ENCODE measurements at places on chromosomes 2 and 18.

DNA sequence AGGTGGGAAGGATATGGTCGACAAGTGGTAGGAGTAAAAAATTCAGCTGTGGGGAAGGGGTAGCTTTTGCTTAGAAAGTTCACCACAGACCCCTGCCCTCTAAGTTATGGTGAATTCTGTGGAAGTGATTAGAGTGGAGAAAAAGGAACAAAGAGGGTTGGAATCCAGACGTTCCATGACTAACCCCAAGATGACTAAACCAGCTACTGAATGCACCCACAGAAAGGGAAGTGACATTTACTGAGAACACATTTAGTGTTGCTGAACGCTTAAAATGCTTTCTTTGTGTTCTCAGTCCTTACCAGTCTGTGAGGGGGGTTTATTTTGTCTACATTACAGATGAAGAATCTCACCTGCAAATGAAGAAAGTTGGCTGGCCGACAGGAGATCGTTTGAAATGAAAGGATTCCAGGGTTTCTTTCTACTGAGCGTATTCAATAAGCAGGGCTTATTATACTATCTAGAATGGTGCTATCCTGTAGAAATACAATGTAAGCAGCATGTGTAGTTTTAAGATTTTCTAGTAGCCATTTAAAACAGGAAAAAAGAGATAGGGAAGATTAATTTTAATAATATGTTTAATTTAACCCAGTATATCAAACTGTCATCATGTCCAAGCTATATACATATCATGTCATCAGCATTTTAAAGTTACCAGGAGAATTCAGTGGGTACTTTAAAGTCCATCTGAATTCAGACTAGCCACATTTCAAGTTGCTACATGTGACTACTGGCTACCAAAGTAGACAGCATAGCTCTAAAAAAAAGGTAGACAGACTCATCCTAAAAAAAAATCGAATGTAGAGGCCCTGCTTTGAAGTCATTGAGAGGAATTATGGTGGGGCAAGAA lies 60.1 kb downstream of the LIMS1 start:
- DNase-seq, result no peak

DNA sequence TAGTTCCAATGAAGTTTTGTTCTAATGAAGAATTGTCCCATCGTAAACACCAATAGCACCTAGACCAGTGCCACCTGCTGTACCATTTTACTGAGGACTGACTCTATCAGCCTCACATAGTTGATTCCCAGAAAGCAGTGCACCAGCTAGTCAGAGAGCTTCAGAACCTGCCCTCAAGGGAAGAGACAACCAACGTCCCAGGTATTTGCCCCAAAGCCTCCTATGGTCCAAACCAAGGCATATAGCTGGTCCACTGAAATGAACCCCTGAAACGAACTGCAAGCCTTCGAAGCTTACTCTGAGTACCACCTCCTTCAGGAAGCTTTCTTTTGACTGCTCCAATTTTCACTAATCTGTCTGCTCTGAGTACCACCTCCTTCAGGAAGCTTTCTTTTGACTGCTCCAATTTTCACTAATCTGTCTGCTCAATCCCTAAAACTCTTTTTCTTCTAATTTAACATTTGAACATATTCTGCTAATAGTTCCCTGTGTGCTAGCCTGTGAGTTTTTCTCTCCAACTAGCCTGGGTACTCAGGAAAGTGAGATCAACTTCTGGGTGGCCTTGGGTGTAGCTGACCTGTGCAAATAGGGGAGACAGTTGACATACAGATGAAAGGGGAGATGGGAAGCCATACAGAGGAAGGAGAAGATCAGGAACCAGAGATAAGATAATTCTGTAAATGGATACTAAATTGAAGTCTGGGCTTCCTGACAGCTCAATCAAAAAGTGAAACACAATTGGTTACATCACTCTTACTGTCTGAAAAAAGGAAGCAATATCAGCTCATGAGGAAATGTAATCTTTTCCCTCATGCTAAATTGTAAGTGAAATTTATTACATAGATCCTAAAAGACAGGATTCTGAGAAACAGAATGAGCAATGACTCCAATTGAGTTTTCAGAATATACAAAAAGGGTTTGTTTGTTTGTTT lies 33.5 kb upstream of the EML4 start:
- DNase-seq, result no peak

GRCh38 chr2:108270768-108271506 lies 17.8 kb upstream of the SULT1C2 start:
- DNase-seq, result no peak

- no peak for DNase-seq
Measured at GRCh38 chr2:158762336-158762735, 32.8 kb upstream of the DAPL1 start.

- DNase-seq, result no peak
Measured at GRCh38 chr18:79855147-79855933, 57.6 kb downstream of the KCNG2 start.

DNA sequence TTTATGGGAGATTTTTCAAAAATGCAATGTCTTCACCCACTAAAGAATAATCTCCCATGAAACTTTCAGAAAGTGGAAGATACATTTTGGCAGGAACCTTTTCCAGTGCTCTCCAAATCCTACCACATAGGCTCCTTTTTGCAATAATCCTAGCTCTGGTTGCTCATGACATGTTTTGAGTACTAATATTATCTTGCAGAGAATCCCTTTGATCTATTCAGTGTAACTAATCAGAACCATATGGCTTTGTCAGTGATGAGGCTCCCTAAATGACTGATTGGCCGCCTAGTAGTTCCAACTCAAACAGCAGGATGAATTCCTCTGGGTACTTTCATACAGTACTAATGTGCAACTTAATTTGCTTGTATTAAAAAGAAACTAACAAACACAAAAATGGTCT lies 544.0 kb upstream of the FAM98A start:
- no peak for DNase-seq

DNA sequence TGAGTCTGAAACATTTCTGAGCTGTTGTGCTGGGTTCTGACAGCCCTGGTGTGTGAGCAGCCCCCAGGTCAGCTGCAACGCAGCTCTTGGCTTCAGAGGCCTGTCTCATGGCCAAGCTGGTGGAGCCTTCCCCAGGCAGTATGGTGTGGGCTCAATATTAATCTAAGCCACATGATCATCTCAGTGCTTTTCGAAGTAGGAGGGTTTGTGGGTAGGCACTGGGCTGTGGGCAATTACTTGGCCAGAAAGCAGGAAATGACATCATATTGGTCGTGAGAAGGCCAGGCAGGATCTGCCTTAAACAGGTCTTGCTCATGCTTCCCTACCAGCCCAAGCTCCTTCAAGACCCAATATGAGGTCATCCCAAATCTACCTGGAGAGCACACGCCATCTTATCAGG lies 26.9 kb downstream of the LOXHD1 start:
- DNase-seq, result no peak

- no peak for DNase-seq
Measured at GRCh38 chr18:70368903-70369302, 80.1 kb downstream of the SOCS6 start.
